ENCODE measurements at places on chromosomes 7 and 10. TPM values are rescaled to one million over a fixed set of nuclear protein-coding genes. Genes with fewer than 3 reads are reported as not detected.
A peak's percentile ranks its signal among the peaks of the same experiment; 100 is the strongest.

Gene FRMD4A
- total RNA-seq = 24.8 TPM

Gene LIPK
- total RNA-seq = not detected

DNA sequence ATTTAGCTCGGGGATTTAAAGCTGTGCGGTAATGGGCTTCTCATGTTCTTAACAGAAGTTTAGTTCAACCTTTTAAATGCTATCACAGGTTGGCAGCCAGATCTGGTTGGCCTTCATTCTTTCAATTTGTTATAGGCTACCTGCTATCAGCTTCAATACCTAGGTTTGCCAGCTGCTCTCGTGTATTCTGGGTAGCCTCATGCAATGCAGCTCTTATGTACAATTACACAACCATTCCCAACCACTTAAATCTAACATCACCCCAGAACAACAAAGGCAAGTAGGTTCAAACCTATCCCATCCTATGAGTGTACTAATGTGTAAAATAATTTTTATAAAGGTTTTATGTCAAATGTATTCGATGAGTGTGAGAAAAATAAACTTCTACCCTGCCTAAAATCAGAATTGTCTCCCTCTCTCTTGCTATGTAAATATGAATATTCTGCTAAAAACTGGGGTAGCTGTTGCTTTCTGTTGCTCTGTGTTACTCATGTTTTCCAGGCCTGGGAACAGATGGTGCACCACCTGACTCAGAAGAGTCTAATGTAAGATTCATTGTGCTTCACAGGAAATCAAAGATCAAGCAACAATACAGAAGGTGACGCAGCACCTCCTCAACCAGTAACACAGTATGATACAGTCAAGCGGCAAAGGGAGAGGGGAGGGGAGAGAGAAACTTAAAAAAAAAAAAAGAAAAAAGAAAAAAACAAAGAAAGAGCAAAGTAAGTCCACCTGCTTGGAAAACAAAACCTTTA is 188.6 kb downstream of the ETV1 start:
- no peak for DNase-seq

GRCh38 chr10:60816628-60817397 is 38.5 kb downstream of the CDK1 start:
- no peak for DNase-seq

DNA sequence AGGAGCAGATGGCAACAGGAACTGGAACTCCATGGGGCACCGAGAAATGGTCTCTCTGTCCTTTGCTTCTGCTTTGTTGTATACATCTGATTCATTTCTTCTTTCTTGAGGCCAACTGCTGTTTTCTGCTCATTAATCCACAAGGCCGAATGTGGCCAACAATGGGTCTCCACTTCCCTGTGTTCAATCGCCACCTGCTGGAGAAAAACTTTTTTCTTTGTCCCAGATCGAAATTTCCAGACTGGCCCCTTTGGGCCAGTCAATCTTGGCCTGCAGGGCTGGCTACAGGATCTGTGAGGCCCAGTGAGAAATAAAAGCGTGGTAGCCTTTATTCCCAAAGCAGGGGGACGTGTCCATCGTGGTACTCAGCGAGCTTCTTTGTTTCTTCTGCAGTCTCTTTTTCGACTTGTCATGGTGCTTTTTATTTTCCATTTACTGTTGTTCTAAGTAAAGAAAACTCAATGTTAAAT is 58.8 kb downstream of the PARP12 start:
- DNase-seq = no peak

Gene ADAM22
- total RNA-seq = 6.1 TPM

GRCh38 chr7:45000093-45001032 is at the start of gene CCM2:
Gene CCM2, plus strand, starts transcription at chr7:45000201. Its CDS starts 133 bp downstream, at chr7:45000334.
- DNase-seq = no peak

DNA sequence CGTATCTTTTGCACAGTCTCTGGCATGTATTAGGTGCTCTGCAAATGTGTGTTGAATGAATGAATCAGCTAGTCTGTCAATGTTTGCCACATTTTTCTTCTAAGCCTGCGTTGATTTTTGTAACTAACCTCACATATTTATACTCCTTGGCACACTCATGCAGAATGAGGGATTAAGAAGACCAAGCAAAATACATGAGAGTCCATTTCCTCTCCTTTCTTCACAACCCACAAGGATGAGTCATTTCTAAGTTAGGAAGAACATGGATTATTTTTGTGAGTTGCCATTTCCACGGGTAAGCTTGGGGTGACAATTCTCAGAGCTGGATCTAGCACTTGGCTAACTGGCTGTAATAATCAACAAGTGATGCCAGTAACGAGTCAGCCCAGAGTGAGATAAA is 158.8 kb downstream of the TWIST1 start:
- DNase-seq = no peak

Gene NUTM2A
- 0.98 TPM for total RNA-seq

DNA sequence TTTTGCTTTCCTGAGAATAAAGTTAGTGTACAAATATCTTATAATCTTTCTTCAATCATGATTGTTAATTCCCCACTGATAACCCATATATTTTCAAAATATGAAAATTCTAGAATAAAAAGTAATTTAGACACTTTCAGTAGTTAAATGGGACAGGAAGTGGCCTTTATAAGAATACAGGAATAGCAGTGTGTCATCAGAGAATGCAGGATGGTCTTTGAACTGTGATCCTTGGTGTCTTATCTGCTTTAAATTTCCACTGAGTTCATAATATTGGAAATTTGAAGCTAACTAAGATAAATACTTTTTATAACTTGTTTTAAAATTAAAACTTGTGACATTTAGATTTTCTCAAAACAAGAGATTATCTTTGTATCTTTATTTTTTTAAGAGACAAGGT is 75.4 kb downstream of the CREM start:
- no peak for DNase-seq

DNA sequence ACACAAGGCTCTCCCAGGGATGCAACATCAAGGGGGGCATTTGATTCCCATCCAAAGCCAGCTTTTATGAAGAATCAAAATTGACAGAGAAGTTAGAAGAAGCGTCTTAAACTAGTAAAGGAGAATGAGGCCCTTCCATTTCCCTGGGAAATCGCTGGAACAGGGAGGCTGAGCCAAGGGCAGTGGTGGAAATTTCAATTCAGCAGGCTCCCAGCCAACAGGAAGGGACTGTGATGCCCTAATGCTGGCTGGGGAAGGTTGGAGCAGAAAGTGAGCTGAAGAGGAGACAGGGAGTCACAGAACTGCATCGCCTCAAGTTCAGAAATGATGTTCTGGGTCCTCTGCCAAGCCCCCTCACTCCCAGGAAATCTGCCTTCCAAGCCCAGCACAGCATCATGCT is 517.3 kb downstream of the GRID1 start:
- no peak for DNase-seq

GRCh38 chr7:128163473-128163872 is 77.6 kb upstream of the LEP start:
- no peak for DNase-seq

GRCh38 chr10:31509989-31510388 is 191.0 kb downstream of the ZEB1 start:
- DNase-seq = no peak

DNA sequence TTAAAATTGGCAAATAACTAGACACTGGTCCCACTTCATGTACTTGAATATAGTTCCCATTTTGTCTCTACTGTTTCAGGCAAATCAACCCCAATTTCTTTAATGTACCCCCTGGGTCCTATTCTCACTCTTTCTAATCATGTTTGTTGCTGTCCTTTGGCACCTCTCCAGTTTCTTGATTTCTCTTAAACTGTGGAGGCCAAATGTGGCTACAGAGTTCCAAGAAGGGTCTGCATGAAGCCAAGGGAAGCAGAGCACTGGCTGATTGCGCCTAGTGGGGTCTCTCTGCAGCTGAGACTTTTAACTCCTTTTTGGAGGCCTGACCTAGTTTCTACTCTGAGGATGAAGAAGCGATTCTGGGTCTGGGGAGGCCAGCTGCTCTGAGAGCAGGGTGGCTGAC is 6.7 kb upstream of the ADAM12 start:
- no peak for DNase-seq

- DNase-seq = no peak
Observed at GRCh38 chr10:6877336-6877721, 297.3 kb upstream of the PRKCQ start.

DNA sequence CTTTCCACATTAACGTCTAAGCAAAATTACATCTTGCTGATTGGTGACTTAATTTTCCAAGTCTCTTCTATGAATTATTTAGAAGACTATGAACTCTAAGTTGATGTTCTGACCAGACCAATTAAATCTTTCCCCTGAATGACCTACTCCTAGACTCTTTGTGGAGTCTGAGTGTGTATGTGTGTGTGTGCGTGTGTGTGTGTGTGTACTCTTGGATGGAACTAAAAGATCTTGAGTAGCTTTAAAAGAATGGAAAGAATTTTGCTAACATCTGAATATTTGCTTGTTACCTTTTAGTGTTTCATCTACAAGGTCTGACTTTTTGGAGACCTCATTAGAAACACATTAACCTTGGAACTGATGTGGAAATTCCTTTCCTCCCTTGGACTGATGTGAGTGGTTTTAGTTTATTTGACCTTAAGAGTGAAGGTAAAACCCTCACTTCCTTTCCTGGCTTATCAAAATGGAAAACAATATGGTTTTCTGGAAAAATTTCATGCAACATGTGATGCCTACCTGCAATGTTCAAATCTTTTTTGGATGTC is 257.1 kb downstream of the GATA3 start:
- DNase-seq = no peak

Gene FRAT2
- total RNA-seq = 8.6 TPM

- DNase-seq = no peak
Observed at GRCh38 chr10:71645185-71645584, 74.4 kb downstream of the C10orf105 start.

GRCh38 chr7:56040730-56041129 is 10.5 kb downstream of the PSPH start:
- no peak for DNase-seq

- DNase-seq = no peak
Observed at GRCh38 chr10:52615756-52616394, 156.7 kb downstream of the MBL2 start.

- DNase-seq = peak; percentile 84
Observed at GRCh38 chr10:48552946-48553564, 51.8 kb downstream of the ARHGAP22 start.

DNA sequence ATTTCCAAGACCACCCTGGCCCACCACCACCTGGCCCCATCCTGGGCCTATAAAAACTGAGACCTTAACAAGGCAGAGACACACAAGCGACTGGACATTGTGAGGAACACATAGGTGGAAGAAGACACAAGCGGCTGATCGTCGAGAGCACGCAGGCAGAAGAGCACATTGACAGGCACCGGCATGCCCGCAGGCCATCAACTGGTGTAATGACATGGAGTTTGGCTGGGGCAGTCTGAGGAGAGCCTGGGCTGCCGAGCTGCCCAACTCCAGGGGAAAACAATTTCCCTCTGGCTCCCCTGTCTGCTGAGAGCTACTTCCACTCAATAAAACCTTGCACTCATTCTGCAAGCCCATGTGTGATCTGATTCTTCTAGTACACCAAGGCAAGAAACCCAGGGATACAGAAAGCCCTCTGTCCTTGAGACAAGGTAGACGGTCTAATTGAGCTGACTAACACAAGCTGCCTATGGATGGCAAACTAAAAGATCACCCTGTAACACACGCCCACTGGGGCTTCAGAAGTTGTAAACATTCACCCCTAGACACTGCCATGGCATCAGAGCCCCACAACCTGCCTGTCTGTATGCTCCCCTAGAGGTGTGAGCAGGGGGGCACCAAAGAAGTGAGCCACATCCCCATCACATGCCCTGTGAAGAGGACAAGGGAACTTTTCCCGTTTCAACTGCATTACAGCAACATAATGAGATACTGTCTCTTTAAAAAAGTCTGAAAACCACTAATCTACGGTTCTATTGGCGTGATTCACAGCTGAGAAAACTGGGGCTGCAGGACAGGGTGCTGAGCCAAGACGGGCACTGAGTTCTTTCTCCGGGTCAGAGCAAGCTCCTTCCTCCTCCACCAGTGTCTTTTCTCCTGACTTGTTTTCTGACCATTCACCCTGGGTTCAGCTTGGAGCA is 18.5 kb upstream of the TNS3 start:
- no peak for DNase-seq

Gene FOXL3
- not detected for total RNA-seq

Gene PLXDC2
- 51.3 TPM for total RNA-seq

GRCh38 chr7:64098-64915 is 128.1 kb upstream of the FAM20C start:
- DNase-seq = no peak

Gene TSPAN33
- total RNA-seq = 2.7 TPM

DNA sequence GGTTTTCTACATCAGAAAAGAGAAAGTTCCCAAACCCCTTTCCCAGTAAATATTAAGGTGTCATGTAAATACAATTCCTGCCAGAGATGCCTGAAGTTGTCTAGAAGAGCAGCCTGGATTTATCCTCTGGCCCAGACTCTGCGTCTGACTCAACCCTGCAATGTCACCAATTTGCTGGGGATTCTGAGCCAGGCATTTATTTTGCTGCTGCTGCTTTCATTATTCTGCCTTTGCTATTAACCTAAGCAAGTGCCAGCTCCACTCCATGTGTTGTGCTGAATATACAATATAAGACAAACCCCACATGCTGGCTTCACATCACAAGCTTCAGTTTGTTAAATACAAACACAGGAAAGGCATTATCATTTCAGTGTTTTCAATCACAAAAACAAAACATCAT is 59.1 kb downstream of the ELAPOR2 start:
- no peak for DNase-seq

GRCh38 chr7:2926896-2927405 is 82.8 kb upstream of the GNA12 start:
- no peak for DNase-seq

- DNase-seq = no peak
Observed at GRCh38 chr7:43625453-43625852, 42.5 kb downstream of the STK17A start.

DNA sequence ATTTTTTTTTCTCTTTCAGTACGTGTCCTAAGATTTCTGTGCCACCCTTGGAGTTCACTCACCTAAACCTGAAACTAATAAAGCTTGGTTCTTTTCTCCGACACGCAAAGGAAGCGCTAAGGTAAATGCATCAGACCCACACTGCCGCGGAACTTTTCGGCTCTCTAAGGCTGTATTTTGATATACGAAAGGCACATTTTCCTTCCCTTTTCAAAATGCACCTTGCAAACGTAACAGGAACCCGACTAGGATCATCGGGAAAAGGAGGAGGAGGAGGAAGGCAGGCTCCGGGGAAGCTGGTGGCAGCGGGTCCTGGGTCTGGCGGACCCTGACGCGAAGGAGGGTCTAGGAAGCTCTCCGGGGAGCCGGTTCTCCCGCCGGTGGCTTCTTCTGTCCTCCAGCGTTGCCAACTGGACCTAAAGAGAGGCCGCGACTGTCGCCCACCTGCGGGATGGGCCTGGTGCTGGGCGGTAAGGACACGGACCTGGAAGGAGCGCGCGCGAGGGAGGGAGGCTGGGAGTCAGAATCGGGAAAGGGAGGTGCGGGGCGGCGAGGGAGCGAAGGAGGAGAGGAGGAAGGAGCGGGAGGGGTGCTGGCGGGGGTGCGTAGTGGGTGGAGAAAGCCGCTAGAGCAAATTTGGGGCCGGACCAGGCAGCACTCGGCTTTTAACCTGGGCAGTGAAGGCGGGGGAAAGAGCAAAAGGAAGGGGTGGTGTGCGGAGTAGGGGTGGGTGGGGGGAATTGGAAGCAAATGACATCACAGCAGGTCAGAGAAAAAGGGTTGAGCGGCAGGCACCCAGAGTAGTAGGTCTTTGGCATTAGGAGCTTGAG is at the start of gene CFTR:
CFTR (plus strand) TSS at position 801 of the 830 bp plus-strand sequence. CDS start 70 bp downstream, outside the sequence.
- DNase-seq = no peak

Gene LAMB4
- 0.74 TPM for total RNA-seq

Data from vagina (tissue), 2 donors.